ENCODE measurements at places on chromosomes 12 and 14. TPM values are rescaled to one million over a fixed set of nuclear protein-coding genes. Genes with fewer than 3 reads are reported as not detected.

The CCDC38 gene
- total RNA-seq = not detected

The EP400 gene
- 9.7 TPM for total RNA-seq

- peak; percentile 73 for DNase-seq
These were observed 82.6 kb upstream of the USP44 start for GRCh38 chr12:95633732-95634465.

GRCh38 chr14:102903248-102903888 lies 19.1 kb upstream of the AMN start:
- no peak for DNase-seq

DNA sequence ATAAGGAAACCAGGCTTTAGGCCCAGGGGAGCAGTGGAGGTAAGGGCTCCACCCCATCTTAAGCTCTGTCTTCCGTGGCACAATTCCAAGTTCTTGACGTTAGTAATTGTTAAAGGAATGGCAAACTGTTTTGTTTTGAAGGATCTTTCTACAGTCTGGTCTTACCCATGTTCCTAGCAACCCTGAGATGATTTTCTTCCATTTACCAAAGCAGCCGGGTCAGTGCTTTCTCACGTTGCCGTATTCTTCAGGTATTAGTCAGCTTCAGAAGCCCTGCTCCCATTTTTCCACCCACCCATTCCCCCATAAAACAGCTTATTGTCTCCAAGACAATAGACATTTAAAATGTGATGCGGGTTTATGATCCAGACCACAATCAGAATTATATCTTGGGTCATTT lies 10.3 kb downstream of the NRIP2 start:
- no peak for DNase-seq
